CD4-positive, alpha-beta memory T cell (primary cell): ENCODE measurements at places on chromosomes 1 and 21.

DNA sequence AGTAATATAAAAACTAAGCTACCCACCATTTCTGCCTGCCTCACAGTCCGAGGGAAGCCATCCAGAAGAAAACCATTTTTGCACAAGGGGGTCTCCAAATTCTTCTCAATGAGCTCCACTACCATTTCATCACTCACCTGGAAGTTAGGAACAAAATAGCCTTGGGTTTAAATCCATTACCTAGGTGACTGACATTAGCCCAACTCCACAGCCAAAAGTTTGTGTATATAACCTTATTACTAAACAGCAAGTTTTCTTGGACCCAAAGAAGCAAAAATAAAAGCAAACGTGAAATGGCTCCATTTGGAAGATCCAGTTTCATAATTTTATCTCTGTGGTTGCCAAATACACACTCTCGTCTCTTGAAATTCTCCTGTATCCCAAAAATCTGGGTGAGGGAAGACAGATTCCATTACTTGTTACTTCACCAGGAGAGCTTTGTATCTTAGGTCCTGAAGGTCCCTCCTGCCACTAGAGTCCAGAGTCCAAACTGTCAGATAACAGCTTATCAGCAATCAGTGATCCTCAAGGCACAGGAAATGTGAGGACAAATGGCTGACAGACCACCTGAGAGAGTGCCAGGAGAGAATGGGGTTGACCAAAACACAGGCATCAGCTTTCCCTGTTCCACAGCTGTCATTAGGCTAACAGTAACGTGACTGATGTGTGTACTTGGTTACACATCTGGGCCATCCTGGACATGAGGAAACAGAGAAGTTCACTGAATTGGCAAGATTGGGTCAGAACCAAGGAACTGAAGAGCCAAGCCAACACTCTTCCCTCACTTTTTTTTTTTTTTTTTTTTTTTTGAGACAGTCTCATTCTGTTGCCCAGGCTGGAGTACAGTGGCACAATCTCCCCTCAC is 14.9 kb downstream of the AK2 start:
- no peak for DNase-seq

GRCh38 chr1:227901239-227901905 is 46.4 kb downstream of the WNT9A start:
- DNase-seq: no peak

GRCh38 chr1:232477728-232478127 is 152.2 kb downstream of the SIPA1L2 start:
- no peak for DNase-seq

- no peak for DNase-seq
These were observed 28.7 kb downstream of the RCSD1 start for GRCh38 chr1:167658574-167659328.

DNA sequence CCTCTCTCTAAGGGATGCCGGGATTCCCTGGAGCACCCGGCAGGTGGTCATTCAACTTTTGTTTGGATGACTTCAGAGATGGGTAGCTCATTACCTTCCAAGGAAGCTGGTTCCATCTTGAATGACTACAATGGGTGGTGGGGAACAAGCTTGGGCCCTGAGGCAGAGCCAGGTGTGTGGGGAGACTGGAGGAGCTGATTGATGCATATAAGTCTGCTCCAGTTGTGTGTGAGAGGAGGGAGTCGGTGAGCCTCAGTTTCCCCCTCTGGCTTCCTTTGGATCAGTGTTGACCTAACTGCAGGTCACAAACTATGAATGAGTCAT is 133.8 kb upstream of the ZBTB40 start:
- DNase-seq: no peak

DNA sequence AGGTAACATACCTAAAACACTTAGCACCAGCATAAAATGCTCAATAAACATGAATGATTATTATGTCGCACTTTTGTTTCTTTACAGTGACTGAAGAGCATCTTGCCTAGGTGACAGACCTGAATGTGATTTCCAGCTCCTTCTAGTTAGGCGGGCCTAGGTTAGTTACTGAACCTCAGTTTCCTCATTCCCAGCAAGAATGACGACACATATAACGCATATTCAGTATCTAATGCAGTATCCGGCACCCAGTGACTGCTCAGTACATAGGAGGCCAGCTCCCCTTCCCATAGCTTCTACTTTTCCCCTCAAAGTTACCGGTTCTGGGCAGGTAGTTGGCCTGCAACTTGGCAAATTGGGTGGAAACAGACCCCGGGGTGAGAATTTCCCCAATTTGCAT is 763 bp downstream of the AUNIP start:
- DNase-seq: no peak

GRCh38 chr1:35702508-35702907 is 16.2 kb downstream of the C1orf216 start:
- no peak for DNase-seq

GRCh38 chr21:45250914-45251634 is 36.6 kb downstream of the POFUT2 start:
- DNase-seq: no peak

DNA sequence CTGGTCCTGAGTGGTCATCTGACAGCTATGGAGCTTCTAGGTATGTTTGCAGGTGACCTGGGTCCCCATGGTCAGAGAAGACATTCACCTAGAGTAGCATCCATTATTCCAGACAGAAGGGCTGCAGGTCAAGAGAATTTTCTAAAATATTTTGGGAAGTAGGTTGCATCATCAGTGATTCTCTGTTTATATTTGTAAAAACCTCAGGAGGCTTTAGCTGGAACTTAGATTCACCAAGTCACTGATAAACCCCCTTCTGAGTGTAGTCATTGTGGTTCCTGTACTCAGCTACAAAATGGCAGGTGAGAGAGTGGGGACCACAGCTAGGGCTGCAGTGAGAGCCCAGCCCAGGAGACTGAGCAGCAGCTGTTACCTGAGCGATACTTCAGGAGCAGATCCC is 78.6 kb downstream of the ABCA4 start:
- no peak for DNase-seq

- DNase-seq: no peak
These were observed 29.2 kb upstream of the PKP1 start for GRCh38 chr1:201253906-201254624.

GRCh38 chr1:27662707-27663393 is 9.1 kb downstream of the IFI6 start:
- DNase-seq: peak; percentile 86

GRCh38 chr1:98340511-98340910 is 321.0 kb upstream of the SNX7 start:
- no peak for DNase-seq

GRCh38 chr1:222392556-222392955 is 155.3 kb downstream of the HHIPL2 start:
- no peak for DNase-seq

DNA sequence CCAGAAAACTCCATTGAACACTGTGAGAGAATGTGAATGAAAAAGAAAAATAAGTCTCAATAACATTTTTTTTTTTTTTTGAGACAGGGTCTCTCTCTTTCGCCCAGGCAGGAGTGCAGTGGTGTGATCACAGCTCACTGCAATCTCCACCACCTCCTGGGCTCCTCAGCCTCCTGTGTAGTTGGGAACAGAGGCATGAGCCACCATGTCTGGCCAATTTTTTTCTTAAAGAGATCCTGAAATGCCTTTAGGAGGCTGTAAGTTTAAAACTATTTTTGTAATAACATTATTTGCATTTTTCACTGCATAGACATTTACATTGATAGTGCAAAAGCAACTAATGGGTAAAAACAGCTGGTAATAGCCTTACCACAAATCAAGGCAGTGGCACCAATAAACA is 35.3 kb downstream of the GDAP2 start:
- DNase-seq: no peak

- no peak for DNase-seq
These were observed 169.8 kb upstream of the DUSP10 start for GRCh38 chr1:221911714-221912113.

- DNase-seq: no peak
These were observed 51.3 kb upstream of the LYST start for GRCh38 chr1:235918032-235918431.

DNA sequence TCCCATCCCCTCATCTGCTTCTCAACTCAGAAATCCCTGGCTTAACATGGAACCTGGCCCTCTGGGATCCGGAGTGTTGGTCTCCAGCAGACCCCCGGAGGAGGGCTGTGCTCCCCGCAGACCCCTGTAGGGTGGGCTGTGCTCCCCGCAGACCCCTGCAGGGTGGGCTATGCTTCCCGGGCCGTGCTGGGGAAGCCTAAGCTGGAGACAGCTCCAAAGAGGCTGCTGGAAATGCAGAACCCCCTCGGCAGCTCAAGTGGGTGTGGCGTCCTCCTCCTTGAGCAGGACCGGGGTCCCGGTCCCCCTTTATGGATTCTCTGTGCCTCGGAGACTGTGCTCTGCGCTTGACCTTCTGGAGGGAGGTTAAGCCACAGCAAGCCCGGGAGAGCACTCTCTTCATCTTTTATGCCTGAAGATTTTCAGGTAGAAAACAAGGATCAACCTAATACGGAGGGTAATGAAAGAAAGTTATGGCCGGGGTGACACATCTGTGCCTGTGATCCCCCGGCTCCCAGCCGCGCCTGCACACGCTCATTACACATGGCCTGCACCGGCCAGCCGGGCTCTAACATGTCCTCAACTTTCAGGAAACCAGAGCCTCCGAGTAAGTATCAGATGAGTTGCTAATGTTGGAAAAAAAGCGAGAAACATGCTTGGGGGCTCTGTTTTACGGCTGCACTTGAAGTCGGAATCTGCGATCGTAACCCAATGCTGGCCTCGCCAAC is 87.7 kb upstream of the ACTRT2 start:
- DNase-seq: no peak

DNA sequence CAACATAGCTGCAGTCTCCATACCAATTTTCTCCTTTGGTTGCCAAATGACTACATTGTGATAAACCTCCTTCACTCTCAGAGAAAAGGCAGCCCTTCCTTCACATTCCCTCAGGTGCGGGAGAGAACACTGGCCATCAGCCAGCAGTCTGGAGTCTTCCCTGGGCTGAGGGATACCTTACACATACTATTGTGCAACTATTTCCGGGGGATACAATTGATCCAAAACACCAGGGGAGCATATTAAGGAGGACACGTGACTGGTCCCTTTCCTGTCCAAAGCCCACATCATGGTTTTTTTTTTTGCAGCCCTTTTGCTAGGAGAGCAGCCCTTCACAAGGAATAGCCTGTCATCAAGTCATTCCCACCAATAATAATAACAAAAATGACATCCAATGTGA is 172.1 kb upstream of the ZRANB2 start:
- no peak for DNase-seq

DNA sequence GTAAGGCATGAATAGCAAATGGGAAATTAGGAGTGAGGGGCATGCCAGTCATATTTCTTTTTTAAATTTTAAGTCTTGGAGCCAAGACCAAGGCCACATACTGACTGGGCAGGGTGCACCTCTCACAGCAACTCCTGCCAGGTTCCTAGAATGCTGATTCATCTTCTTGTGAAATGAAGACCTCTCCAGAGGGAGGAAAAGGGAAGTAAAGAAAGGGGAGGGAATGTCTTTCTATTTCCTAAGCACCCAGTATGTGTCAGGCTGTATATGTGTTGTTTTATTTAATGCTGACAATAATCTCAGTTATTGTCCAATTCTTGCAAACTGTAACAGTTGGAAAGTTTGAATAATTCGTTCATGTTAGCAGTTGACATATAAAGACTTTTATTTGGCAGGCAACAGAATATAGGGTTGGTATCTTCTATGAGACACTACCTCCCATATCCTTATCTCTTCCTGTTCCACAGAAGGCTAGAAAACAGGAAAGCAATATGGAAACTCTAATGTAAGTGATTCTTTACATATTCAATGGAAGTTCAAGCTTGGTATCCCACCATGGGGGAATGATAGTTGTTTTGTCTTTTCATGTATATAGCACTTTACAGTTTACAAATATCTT is 259.1 kb upstream of the USP24 start:
- DNase-seq: no peak

DNA sequence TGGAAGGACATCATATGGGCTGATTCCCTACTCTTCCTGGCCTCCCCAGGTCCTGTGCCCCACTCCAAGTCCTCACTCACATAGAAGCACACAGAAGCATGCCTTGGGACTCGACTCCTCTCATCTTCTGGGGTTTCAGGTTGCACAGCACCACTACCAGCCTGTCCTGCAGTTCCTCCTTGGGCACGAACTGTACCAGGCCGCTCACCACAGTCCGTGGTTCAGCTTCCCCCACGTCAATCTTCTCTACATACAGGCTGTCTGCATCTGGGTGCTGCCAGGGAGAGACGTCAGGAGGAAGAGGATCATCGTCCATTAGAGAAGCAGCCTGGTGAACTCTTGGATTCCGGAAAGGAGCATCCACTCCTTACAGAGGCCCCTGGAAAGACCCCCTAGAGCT is 37.2 kb downstream of the YARS1 start:
- DNase-seq: no peak

GRCh38 chr1:68229650-68230483 is 2.5 kb downstream of the WLS start:
- DNase-seq: no peak
